ENCODE measurements at places on chromosomes 1 and 21.

DNA sequence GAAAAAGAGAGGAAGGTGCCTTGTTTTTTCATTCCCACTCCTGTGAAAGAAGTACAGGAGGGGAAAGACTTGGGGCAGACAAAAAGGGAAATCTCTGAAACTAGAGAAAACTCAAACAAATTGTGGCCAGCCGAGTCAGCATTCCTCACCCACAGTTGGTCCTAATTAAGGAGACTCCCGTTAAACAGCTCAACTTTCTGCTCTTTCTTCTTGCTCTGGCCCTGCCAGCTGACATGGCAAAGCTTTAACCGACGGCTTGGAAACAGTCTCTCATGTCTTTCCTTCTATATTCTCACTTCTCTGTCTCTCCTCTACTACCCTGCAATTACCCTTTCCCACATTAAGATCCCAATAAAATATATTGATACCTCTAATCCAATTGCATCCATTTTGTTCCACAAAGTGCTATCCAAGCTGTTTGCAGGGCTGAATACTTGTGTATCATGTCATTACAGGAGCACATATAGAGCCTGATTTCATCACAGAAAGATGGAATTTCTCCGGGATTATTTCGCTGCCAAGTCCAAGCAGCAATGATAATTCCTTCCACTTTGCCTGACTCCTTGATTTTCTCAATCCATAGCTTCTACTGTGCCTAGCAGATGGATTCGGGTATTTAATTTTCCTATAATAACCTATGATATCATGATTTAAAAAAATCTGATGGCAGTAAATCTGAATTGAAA, 65.4 kb upstream of the IPO9 start:
- no peak for DNase-seq

DNA sequence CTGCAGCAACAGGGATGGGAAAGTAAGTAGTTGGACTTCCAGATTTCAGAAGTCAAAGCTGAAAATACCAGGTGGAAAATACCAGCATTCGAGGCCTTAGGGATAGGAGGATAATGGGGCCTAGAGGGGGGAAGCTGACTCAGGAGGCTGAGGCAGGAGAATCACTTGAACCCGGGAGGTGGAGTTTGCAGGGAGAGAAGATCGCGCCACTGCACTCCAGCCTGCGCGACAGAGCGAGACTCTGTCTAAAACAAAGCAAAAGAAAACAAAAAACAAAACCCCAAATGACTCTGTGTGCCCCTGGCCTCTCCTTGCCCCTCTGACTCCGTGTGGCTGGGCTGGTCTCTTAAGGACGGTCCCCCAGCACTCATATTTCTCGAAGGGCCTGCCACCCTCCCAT, 3.4 kb downstream of the SH2D2A start:
- no peak for DNase-seq

DNA sequence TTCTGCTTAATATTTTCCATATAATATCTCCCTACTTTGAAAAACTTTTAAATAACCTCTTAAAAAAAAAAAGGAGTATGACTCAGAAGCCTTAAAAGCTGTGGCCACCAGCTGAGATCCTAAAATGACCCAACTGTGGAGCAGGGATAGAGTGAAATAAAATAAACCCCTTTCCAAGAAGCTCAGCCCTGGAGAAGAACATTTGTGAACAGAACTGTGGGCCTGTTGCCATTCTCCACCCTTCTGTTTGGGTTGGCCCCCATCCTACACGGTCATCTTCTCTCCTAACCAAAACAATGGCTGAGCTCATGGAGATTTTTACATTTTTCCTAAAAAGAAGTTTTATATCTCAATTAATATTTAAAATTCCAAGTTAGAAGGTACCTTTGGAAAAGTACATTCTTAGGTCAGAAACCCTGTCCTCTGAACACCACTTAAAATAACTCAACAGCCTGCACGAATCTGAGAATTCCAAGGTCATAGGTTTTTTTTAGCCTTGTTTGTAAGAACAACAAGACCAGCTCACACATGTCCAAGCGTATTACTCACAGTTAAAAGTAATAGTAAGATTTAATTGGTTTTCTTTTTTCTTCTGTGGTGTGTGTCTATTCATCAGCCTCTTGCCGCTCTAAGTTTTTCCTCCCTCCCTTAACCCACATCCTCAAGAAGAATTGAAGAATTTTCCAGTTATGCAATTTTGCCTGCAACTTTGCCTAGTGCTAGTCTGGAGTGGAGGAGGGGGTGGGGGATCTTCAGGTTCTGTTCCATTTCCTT, 107.7 kb upstream of the ERRFI1 start:
- no peak for DNase-seq

DNA sequence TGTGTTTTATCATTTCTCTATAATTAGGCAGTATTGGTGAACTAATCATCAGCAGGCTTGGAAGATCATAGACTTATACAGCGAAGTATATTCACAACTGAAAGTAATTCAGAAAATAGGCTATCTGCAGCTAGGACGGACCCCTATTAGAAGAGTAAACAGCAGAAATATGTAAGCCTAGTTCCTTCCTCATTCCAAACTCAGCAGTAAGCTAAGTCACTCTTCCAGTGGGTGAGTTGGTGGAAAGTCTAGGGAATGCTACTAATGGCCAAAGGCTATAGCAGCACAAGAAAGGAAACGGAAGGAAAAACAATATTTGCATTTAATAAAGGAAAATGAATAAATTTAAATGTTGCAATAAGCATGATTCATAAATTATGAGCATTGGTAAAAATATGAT, 918.1 kb upstream of the TMPRSS15 start:
- no peak for DNase-seq

GRCh38 chr1:219659005-219659600, 46.2 kb upstream of the ZC3H11B start:
- DNase-seq = no peak

DNA sequence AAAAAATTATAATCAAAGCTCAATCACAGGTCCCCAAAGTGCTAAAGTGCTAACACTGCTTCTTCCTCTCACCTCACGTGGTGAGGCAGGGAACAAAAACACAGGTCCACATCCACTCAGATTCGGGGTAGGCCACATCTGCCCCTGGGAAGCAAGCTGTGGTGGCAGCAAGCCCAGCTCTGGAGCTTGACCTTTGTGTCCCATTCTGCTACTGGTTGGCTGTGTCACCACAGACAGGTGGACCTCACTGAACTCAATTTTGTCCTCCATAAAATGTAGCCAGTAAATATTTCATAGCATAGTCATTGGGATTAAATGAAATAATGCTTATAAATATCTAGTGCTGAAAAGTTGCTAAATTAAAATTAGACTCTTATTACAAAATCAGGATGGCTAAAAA, 8.5 kb downstream of the AZIN2 start:
- no peak for DNase-seq

GRCh38 chr1:197311081-197311480, 43.0 kb downstream of the CRB1 start:
- no peak for DNase-seq

GRCh38 chr1:33455539-33456501, 16.6 kb upstream of the ZSCAN20 start:
- peak; percentile 25 for DNase-seq

GRCh38 chr1:110283677-110284076, 55.5 kb upstream of the RBM15 start:
- DNase-seq = no peak

- DNase-seq = no peak
These were observed 4.5 kb downstream of the GUCA2B start for GRCh38 chr1:42157667-42158066.

DNA sequence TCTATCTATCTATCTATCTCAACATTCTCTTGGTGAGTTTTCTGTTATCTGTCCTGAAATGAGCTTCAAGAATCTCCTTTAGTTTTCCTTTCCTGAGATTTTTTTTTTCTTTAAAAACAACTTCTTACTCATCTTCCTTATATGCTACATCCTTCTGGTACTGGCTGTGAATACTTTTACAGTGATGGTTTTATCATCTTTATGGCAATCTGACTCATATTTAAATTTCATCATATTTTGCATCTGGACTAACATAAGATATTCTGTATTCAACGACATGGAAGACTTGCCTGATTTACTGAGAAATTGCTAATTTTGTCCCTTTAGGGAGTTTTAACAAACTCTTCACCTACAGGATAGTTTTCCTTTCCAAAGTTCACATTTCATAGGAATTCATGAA, 33.0 kb downstream of the PDE4B start:
- no peak for DNase-seq

- DNase-seq = no peak
These were observed 11.4 kb downstream of the NEXN start for GRCh38 chr1:77899647-77900320.

All from activated naive CD4-positive, alpha-beta T cell treated with anti-CD3 and anti-CD28 coated beads, Interleukin-2, amount 50 U/mL, for 16 hours (primary cell).